ENCODE measurements at places on chromosomes 13 and 19.

DNA sequence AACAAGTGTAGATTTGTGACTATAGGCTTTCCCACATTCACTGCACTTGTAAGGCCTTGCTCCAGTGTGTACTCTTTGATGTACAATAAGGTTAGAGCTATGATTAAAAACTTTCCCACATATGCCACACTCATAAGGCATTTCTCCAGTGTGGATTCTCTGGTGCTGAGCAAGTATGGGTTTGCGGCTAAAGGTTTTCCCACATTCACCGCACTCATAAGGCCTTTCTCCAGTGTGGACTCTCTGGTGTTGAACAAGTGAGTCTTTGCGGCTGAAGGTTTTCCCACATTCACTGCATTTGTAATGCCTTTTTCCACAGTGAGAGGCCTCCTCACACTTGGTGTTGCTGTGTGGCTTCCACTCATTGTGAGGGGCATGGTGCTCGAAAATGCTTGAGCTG is 3.7 kb downstream of the ZNF772 start:
- no peak for DNase-seq

GRCh38 chr13:67950603-67951002 is 720.5 kb upstream of the PCDH9 start:
- no peak for DNase-seq

GRCh38 chr19:50638600-50638999 is 1.1 kb downstream of the SYT3 start:
- DNase-seq, result no peak

DNA sequence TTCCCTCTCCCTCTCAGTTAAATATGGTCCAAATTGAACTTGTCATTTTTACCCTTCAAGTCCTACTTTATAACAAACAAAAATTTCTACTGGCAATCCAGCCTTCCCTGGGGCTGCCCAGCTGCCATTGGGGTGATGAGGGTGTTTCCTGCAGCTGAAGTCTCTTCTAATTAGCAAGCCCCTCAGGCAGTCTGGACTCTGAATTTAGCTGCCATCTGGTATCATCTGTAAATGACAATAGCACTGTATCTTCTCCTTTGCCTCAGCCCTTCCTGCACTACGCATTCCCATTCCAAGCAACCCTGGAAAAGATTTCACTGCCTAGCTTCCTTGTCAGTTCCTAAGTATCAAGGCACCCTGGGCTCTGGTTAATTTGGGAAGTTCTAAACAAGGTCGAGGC is 331.1 kb upstream of the KLF12 start:
- DNase-seq, result no peak

DNA sequence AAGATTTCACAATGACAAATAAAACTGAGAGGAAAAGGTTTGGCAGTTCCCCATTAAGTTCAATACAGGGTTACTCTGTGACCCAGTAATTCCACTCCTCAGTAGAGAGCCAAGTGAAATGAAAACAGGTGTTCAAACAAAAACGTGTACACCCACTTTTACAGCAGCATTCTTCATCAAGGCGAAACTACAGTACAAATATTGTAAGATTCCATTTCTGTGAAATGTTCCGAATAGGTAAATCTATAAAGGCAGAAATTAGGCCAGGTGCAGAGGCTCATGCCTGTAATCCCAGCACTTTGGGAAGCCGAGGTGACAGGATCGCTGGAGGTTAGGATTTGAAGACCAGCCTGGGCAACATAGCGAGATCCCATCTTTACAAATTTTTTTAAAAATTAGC is 8.9 kb upstream of the GDF15 start:
- peak; percentile 98 for DNase-seq

DNA sequence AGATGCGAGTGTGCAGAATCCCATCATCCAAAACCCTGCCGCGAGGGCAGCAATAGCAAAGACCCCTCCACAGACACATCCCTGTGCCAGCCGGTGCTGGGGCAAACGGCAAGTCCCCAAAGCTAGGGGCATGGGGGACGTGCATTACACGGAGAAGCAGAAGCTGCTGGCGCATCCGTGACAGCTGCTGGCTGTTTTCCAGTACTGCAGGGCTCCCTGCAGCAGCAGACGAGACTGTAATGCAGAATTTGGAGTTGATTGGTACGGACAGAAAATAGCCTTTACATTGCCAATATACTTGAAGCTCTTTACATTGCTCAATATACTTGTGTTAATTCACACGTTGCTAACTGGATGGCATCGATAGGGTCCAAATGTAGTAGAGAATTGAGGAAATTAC is 77.2 kb upstream of the TMTC4 start:
- no peak for DNase-seq

DNA sequence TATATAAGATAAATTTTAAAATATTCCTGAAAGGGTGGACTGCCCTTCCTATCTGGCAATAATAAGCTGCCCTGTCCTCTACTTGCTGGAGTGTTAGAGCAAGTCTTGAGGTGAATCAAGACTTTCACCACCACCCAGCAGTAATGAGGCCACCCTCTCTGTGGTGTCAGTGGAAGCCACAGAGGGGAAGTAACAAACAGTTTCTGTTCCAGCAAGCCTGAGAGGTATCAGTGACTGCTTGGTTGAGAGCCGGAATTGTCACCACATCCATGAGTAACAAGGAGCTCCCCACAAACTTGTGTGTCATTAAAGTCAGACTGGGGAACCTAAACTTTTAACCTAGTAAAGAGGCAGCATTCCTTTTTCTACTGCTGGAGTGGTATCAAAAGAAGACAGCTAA is 532.7 kb upstream of the SPRY2 start:
- DNase-seq, result no peak

- no peak for DNase-seq
Measured at GRCh38 chr13:38415233-38415632, 65.6 kb downstream of the UFM1 start.

- peak; percentile 2 for DNase-seq
Measured at GRCh38 chr13:92807353-92807752, 419.3 kb upstream of the GPC6 start.

DNA sequence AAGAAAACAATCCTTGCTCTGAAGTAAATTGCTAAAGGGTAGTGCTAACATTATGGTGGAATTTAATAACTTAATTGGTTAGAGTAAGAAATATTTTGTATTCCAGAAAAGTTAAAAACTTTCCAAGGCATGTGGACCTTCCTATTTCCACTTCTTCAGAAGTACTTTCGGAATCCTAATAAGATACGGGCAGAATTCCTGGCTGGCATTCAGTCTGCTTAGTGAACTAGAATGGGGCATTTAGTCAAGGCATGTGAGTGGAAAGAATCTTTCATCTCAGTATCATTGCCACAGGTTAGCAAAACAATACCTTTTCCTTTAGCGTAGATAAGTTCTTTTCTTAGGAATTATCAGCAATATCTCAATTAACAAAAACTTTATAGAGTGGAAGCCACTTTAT is 85.1 kb downstream of the TNFRSF19 start:
- no peak for DNase-seq

DNA sequence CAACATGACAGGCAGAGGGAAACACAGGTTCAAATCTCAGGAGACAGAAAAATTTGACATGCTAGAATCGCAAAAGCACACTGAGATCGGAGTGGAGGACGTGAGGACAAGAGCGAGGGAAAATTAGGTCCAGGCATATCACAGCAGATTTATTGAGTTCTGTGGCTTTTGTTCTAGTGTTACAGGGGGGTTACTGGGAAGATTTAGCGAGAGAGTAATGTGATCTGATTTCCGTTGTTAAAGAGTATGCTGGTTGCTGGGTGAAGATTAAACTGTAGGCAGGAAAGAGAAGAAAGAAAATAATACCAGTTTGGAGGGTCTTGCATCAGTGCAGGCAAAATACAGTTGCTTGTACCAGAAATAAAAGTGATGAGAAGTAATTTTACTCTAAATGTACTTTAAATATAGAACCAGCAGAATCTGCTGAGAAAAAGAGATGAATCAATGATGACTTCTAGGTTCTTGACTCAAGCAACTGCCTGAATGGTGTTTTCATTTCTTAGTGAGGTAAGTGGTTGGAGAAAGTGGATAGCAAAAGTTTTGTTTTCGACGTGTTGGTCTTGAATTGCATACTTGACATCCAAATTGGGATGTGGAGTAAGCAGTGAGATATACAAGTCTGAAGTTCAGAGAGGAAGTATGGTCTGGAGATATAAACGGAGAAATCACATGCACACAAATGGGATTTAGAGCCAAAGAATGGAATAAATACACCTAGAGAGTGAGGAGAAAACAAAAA is 35.7 kb downstream of the UFM1 start:
- DNase-seq, result no peak

DNA sequence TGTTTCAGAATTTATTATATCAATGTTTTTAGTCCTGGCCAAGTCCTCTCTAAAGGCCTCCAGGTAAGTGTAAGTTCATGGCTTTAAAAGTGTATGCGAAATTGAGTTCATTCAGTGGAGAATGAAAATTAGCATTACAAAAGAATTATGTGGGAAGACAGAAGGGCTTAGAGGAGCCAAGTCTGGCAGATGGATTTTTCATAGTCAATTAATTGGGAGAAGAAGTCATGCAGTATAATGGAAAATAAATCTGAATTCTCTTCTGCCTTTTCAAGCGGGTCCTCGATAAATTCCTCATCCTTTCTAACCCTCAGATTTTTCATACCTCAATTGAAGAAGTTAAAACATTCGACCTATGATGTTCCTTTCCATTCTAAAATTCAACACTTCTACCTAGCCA is 394.2 kb downstream of the ITGBL1 start:
- no peak for DNase-seq

GRCh38 chr13:75231235-75231634 is 250.7 kb downstream of the TBC1D4 start:
- DNase-seq, result no peak

DNA sequence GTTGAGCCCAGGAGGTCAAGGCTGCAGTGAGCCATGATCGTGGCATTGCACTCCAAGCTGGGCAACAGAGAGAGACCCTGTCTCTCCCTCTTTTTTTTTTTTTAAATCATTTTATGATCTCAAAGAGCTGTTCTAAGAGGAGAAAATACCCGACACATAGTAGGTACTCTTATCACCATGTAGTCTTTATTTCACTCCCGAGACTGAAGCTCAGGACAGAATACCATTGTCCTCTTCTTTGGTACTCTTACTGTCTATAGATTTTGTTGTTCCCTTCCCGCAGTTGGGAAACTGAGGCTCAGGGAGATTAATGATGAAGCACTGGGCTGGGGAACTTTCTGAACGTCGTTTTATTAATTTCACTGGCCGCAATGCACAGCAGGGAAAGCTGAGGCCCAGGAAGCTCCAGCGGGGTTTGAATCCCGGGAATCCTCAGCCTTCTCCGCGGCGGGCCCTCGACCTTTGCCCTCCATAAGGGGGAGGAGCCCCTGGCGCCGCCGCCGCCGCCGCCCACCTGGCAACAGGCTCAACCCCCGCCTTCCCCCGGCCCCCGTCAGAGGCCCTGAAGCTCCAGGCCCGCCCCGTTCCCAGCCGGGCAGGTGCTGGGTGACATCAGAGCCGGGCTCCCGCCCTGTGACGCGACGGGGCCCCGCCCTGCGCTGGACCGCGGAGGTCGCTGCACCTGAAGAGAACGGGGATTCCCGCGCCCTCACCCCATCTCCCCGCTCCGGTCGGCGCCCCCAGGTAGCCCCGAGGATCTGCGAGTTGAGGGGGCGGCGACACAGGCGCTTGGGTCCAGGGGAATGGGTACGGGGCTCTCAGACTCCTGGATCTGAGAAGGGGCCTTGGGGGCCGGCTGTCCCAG is 1.6 kb downstream of the MYH14 start:
- DNase-seq, result peak; percentile 4

DNA sequence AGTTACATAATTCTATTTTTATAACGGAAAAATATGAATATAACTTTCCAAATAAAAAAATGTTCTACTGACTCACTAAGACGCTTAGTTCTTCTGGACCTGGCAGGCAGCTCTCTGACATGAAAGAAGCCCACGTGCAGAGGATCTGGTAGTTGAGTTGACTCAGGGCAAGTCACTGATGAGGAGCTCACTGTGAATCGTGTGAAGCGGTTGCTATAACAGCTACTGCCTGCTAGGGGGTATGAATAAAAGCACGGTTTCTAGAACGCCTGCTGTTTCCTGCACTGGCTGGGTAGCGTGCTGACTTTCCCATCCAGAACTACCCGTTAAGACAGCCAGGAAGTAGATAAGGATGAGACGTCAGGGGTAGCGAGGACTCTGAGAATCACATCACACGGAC is 54.7 kb upstream of the WASF3 start:
- no peak for DNase-seq

DNA sequence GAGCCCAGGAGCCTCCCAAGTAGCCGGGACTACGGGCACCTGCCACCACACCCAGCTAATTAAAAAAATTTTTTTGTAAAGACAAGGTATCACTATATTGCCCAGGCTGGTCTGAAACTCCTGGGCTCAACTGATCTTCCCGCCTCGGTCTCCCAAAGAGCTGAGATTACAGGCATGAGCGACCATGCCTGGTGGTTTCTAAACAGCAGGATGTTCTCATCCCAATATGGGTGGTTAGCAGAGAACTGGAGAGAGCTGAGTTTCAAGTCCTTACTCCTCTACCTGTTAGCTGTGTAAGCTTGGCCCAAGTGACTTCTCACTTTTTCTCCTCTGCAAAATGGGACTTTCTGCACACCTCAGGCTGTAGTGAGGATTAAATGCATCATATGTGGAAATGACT is 8.0 kb downstream of the TMEM91 start:
- no peak for DNase-seq

- DNase-seq, result no peak
Measured at GRCh38 chr13:109123971-109124370, 494.6 kb downstream of the MYO16 start.

- DNase-seq, result no peak
Measured at GRCh38 chr13:113746671-113747070, 12.4 kb upstream of the TMEM255B start.

- no peak for DNase-seq
Measured at GRCh38 chr19:35155441-35155840, 906 bp downstream of the FXYD5 start.

DNA sequence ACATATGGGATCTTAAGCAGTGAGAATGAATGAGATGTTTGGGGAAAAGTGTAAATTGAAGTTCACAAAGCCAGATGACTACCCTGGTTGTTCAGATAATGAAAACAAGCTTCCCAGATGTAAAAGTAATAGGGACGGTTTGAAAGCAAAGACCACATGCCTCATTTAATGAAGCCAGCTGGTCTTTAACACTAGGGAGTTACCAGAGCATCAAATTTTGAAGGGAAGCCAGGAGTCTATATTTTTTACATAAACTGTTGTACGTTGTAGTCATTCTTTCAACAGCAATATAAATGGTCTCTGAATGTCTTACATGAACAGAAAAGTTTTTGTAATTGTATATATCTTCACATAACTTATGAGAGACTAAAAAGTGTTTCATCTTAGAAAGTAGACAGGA is 2604.5 kb upstream of the PCDH20 start:
- no peak for DNase-seq

All from LNCaP clone FGC (cell line).